ENCODE measurements at places on chromosomes 12 and 14.

GRCh38 chr12:99916555-99916954 is 68.2 kb downstream of the ANKS1B start:
- H3K27me3 ChIP-seq: no peaks in the 10 kb centered on the region
- no peaks in the 10 kb centered on the region for H3K4me1 ChIP-seq
- H3K27ac ChIP-seq: no peak overlapping the region
- no peak for DNase-seq
- H3K4me3 ChIP-seq: no peak overlapping the region

- H3K4me1 ChIP-seq: no peaks in the 10 kb centered on the region
- no peak overlapping the region for H3K27ac ChIP-seq
- DNase-seq: no peak
- H3K27me3 ChIP-seq: no peaks in the 10 kb centered on the region
Measured at GRCh38 chr12:126507231-126507630, 1442.0 kb downstream of the AACS start.

DNA sequence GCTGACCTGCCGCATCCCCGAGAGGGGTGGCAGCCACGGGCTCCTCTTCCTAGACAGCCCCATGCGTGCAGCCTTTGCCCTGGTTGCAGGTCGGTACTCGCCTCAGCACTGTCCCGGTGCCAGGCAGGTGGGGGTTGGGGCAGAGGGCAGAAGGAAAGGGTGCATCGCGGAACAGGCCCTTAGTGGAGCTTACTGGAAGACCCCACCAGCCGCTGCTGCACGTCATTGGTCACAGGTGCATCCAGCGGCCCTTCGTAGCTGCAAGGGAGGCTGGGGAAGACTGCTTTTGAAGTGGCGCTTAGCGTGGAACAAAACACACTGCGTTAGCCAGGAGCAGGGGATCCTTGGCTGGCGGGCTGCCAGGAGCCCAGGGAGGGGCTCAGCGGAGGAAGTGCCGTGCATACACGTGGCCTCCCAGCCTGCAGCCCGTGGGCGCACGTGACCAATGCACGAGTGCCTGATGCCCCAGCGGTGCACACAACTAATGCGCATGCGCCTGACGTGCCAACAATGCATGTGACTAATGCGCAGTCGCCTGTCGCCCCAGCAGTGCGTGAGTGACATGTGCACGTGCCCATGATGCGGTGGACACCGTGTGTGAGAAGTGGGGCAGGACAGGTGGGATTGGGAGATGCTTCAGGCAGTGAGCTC is 5.0 kb upstream of the EP400 start:
- H3K4me3 ChIP-seq: no peak overlapping the region
- no peak overlapping the region for H3K27ac ChIP-seq
- H3K36me3 ChIP-seq: peaks cover 14% of the 10 kb centered on the region
- DNase-seq: no peak
- no peaks in the 10 kb centered on the region for H3K27me3 ChIP-seq

GRCh38 chr12:97411341-97411740 is 51.3 kb upstream of the RMST start:
- no peaks in the 10 kb centered on the region for H3K27me3 ChIP-seq
- no peak overlapping the region for H3K27ac ChIP-seq
- H3K4me3 ChIP-seq: no peak overlapping the region
- DNase-seq: no peak
- no peaks in the 10 kb centered on the region for H3K4me1 ChIP-seq

GRCh38 chr12:109818905-109819500 is 14.2 kb downstream of the TRPV4 start:
- H3K36me3 ChIP-seq: no peaks in the 10 kb centered on the region
- no peak overlapping the region for H3K4me3 ChIP-seq
- DNase-seq: no peak
- H3K27me3 ChIP-seq: no peaks in the 10 kb centered on the region
- no peak overlapping the region for H3K27ac ChIP-seq

DNA sequence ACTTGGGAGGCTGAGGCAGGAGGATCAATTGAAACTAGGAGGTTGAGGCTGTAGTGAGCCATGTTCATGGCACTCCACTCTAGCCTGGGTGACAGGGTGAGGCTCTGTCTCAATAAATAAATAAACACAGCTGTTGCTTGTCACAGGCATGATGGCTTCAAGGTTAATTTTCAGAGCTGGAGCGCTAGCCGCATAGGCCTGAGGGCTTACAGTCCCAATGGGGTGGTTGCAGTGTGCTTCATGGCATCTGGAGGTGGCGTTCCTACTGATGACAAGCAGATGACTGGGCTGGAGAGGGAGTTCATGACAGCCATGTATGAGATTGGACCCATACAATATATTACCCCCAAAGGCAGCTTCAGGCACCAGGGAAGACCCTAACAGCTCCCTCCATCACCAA is 1.6 kb upstream of the FMNL3 start:
- peaks cover 18% of the 10 kb centered on the region for H3K27me3 ChIP-seq
- H3K27ac ChIP-seq: no peak overlapping the region
- H3K4me1 ChIP-seq: peaks cover 28% of the 10 kb centered on the region

DNA sequence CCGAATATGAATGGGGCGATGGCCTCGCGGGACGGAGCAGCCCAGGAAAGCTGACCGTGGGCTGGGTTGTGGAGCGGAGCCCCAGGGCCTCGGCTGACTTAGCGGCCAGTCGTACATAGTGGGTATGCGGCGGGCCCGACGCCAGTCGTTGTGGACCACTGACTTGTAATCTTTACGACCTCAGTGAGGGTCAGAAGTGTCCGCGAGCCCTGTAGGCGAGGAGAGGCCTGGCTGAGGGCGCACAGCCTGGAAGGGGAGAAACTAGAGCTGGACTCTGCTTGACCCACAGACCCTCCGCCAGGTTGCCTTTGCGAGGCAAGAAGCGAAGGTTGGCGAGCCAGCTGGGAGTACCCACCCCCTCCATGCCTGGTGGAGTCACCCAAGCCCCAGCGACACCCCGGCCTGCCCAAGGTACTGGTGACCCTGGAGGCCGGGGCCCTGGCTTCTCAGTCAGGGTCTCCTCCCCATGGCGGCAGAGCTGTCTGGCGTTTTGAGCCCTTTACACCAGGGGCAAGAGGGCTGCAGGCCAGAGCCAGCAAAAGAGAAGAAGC is 15.6 kb upstream of the DYNC1H1 start:
- peak overlapping the region; percentile 98 for H3K27ac ChIP-seq
- no peaks in the 10 kb centered on the region for H3K36me3 ChIP-seq
- peak overlapping the region; percentile 87 for H3K4me3 ChIP-seq

DNA sequence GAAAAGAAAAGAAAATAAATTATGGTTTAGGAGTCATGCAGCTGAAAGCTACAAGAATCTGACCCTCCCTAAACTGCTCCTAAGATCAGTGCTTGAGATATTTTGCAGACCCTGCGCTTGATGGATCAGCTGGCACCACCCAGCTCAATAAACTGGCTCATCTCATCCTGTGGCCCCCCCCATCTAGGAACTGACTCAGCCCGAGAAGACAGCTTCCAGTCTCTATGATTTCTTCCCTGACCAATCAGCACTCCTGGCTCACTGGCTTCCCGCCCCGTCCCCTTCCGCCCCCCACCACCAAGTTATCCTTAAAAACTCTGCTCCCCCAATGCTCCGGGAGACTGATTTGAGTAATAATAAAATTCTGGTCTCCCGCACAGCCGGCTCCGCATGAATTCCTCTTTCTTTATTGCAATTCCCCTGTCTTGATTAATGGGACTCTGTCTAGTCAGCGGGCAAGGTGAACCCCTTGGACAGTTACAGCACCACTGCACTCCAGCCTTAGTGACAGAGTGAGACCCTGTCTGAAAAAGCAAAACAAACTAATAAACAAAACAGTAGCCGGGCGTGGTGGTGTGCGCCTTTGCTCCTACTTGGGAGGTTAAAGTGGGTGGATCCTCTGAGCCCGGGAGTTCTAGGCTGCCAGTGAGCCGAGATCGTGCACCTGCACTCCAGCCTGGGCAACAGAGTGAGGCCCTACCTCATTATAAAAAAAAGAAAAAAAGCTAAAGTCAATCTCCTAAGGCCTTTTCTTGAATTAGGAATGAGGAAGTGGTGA is 24.5 kb upstream of the SPTLC2 start:
- no peak for DNase-seq
- no peaks in the 10 kb centered on the region for H3K36me3 ChIP-seq
- peak overlapping the region; percentile 64 for H3K4me3 ChIP-seq
- peaks cover 10% of the 10 kb centered on the region for H3K4me1 ChIP-seq
- H3K27ac ChIP-seq: no peak overlapping the region
- peaks cover 3% of the 10 kb centered on the region for H3K27me3 ChIP-seq

GRCh38 chr14:51119411-51120051 is 24.6 kb upstream of the TRIM9 start:
- H3K4me1 ChIP-seq: no peaks in the 10 kb centered on the region
- peaks cover 8% of the 10 kb centered on the region for H3K27me3 ChIP-seq
- H3K4me3 ChIP-seq: no peak overlapping the region
- no peak for DNase-seq
- no peaks in the 10 kb centered on the region for H3K36me3 ChIP-seq

DNA sequence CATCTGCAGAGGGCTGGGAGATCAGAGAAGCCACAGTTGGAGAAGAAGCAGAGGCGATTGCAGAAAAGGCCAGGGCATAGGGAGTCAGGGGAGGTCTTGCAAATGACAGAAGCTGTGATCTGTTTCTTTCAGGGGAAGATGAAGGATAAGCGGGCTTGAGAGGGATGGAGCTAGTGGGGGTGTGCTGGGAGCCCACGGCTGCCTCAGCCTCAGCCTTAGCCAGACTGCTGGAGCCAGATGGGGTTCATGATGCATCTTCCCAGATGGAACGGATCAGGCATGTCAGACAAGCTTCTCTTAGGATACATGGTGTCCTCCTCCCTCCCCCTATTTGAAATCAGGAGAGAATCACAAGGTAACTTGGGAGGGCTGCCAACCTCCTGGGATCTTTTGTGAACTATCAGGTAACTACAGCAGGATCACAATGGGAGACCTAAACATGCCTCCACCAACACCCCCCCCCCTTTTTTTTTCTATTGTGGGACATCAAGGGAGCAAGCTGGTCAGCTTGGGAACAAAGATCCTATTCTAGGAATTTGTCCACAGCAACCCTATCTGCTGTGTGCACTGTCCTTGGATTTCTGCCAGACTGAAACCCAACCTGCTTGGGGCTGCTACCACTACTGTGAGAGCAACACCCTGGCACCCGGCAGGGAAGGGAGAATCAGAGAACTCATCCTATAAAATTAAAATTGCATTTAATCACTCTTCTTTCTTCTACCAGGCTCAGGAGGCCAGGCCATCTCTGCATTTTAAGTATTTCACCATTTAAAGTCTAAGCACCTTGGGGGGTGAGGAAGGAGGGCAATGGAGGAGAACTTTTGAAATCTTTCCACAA is 10.7 kb upstream of the ATP2A2 start:
- H3K4me3 ChIP-seq: no peak overlapping the region
- H3K27me3 ChIP-seq: no peaks in the 10 kb centered on the region
- no peak for DNase-seq
- no peaks in the 10 kb centered on the region for H3K36me3 ChIP-seq
- no peak overlapping the region for H3K27ac ChIP-seq
- no peaks in the 10 kb centered on the region for H3K4me1 ChIP-seq

DNA sequence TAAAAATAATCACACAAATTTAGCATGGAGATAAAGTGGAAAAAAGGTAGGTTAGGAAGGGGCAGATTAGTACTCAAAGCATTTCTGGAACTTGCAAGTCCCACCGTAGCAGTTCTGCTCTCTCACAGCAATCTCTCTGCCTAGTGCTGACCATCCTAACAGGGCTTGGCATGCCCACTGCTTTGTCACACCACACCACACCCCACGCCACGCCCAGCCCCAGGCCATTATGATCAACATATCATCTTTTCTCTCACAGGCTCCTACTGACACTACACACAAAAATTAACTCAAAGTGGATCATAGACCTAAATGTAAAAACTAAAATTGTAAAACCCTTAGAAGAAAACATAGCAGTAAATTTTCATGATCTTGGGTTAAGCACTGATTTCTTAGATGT is 273.7 kb downstream of the DAD1 start:
- H3K4me1 ChIP-seq: no peaks in the 10 kb centered on the region
- no peaks in the 10 kb centered on the region for H3K27me3 ChIP-seq
- no peak overlapping the region for H3K4me3 ChIP-seq
- H3K36me3 ChIP-seq: no peaks in the 10 kb centered on the region
- peak overlapping the region; percentile 14 for H3K27ac ChIP-seq

- no peaks in the 10 kb centered on the region for H3K27me3 ChIP-seq
- no peaks in the 10 kb centered on the region for H3K4me1 ChIP-seq
- DNase-seq: no peak
- no peak overlapping the region for H3K27ac ChIP-seq
- H3K36me3 ChIP-seq: no peaks in the 10 kb centered on the region
Measured at GRCh38 chr14:33493266-33493665, 457.6 kb downstream of the EGLN3 start.

DNA sequence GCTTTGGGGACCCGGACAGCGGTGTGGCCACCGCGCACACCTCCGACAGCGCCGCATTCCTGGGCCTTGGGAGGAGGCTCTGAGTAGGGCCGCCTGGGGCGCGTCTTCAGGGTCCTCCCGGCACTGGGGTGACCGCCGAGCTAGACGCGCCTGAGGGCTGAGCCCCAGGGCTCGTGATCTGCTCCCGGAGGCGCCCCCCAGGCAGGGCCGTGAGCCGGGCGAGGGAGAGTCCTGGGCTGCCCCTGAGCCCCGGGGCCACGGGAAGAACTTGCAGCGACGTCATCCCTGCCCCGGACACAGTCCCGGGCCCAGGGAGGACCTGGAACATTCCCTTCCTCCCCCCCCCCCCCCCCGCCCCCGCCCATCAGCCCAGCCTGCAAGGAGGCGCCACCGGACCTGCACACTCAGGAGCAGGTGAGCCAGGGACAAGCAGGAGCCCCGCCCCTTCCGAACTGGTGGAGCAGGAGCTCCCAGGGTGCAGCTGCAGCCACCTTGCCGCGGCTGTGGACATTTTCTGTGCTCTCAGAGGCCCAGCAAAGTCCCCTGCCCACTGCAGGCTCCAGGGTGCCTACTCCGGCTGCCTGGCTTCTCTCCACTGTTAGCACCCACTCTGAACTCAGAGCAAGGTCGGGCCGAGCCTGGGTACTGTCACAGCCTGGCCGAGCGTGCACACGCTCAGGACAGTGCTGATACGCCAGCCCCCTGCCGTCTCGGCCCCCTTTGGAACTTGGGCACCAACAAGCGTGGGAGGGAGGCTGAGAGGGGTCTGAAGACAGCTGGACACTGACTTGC is 50.7 kb downstream of the A2M start:
- H3K27me3 ChIP-seq: peaks cover 6% of the 10 kb centered on the region
- H3K4me1 ChIP-seq: peaks cover 9% of the 10 kb centered on the region
- H3K4me3 ChIP-seq: no peak overlapping the region
- no peaks in the 10 kb centered on the region for H3K36me3 ChIP-seq
- H3K27ac ChIP-seq: no peak overlapping the region
